ENCODE measurements at places on chromosomes 11 and 22.

GRCh38 chr11:62391642-62392425 is 27.0 kb upstream of the SCGB1A1 start:
- no peak for DNase-seq

DNA sequence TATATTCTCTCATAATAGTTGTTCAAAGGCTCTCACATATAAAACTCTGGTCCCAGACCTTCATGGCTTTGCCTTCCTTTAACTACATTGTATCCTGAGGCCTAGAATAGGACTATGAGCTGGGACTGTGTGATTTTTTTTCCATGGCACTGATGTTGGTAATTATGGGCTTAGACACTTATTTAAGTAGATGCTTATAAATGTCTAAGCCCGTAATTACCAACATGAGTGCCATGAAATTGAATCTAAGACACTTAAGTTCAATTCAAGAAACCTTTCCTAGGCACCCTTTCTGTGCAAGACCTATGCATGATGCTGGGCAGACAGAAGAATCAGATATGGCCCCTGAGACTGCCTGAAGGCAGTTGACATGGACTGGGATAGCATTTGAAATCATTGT is 63.0 kb downstream of the P4HA3 start:
- no peak for DNase-seq

- peak; percentile 52 for DNase-seq
Observed at GRCh38 chr22:38837414-38837928, 6.4 kb downstream of the NPTXR start.

DNA sequence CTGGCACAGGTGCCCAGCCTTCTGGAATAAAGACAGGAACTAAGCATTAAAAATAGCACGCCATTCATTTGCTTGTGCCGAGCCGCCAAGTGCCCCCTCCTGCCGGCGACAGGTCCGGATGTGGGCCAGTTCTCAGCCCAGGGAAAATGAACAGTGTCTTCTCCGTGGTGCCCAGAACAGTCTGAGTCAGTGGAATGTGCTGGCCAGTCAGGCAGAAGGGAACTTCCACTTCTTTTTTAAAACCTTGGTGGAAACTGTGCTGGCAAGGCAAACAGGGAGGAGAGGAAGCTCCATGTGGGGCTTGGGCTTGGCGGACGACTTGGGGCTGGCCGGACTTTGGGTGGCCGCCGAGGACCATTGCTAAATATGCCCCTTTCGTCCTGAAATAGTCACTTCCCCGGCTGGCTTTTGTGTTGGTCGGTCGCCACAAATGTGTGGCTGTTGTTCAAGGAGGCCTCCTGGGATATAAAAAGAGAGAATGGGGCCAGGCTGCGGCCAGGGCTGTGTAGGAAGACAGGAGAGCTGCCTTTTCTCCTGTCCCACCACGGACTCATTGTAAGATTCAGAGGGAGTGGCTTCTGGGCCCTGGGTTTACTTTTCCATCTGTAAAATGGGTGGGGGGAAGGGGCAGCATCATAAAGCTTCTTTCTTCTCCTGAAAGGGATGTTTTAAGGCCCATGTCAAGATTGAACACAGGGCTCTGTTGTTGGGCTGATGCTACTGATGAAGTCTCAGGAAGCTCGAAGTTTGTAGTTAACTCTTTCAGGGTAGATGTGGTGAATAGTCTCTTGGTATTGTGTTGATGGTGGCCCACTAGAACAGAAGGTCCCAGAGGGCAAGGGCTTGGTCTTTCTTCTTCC is 101.0 kb downstream of the PTPRJ start:
- DNase-seq = no peak

DNA sequence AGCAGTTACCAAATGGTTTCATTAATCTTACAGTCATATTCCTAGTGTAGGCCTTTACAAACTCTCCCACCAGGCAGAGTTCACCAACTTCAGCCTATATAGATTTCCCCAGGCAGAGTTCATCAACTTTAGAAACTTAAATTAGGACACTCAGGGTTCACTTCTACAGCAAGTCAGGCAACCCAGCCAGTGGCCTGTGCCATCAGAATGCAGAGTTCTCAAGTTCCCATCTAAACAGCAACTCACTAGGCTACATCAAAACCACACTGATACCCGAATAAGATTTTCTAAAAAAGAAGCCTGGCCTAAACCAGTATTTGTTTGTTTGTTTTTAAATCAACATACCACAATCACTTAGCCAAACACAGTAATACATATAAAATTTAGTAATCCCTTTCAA is 33.7 kb downstream of the PICALM start:
- no peak for DNase-seq

DNA sequence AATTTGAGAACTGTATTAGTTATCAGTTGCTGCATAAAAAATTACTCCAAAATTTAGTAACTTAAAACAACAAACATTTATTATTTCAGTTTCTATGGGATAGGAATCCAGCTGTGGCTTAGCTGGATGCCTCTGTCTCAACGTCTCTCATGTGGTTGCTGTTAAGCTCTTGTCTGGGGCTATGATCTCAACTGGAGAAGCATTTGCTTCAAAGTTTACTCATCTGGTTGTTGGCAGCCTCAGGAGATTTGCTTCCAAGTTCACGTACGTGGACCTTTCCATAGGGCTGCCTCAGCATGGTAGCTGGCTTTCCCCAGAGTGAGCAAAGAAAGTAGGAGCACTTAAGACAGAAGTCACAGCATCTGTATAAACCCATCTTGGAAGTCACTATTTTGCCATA is 144.9 kb upstream of the SESN3 start:
- DNase-seq = no peak

GRCh38 chr22:19843107-19843856 is 11.4 kb downstream of the GNB1L start:
- no peak for DNase-seq

DNA sequence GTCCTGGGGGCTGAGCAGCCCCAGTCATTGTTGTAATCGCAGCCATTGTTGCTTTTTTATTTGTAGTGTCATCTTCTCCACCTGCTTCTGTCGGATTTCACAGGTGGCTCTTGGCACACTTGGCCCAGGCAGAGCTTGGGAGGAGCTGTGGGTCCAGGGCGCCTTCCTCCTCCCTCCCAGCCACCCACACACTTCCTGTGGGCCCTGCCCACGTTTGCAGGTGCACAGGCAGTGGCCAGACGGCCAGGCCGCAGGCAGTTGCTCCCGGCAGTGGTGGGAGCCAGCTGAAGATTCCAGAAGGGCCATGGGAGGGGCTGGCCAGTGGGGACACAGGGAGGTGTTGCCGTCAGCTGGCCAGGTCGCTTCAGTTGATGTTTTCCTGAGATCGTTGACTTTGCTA is 1191.9 kb downstream of the BRD1 start:
- DNase-seq = peak; percentile 12

GRCh38 chr11:1781593-1781975 is 17.9 kb upstream of the CTSD start:
- DNase-seq = no peak

DNA sequence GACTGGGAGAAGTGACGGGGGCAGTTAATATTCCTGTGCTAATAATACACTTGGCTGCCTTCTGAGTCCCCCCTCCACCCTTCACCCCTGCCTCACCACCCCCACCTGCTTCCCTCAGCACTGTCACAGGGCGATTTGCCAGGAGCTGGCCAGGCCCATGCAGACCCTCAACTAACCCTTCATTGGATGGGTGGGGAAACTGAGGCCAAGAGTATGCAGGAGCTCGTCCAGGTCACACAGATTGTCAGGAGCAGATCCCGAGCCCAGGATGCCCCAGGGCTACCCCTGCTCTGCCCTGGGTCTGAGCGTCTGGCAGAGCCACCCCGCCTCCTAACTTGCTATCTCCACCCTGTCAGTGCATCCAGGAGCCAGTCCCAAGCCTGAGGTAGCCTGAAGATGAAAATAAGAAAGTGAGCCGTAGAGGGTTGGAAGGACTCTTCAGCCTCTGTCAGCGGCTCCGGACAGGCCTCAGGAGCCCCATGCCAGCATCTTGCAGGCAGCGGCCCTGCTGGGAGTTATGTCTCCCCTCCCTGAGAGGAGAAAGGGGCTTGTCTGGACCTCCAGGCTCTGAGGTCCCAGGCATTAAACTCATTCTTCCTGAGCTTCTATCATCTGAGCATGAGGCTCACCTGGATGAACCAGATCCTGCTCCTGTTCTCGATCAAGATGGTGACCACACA is 6.2 kb downstream of the TPBGL start:
- no peak for DNase-seq

DNA sequence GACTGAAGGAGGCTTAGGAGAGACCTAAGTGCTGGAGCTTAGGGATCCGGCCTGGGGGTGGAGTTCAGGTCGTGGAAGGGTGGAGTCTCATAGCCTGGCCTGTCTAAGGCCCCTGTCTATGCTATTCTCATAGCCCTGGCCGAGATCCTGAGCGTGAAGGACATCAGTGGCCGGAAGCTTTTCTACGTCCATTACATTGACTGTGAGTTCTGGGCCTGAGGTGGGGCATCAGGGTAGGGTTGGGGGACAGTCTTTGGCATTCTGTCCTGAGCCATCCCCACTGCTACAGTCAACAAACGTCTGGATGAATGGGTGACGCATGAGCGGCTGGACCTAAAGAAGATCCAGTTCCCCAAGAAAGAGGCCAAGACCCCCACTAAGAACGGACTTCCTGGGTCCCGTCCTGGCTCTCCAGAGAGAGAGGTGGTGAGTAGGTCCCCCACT is 603 bp downstream of the KAT5 start:
- DNase-seq = no peak

DNA sequence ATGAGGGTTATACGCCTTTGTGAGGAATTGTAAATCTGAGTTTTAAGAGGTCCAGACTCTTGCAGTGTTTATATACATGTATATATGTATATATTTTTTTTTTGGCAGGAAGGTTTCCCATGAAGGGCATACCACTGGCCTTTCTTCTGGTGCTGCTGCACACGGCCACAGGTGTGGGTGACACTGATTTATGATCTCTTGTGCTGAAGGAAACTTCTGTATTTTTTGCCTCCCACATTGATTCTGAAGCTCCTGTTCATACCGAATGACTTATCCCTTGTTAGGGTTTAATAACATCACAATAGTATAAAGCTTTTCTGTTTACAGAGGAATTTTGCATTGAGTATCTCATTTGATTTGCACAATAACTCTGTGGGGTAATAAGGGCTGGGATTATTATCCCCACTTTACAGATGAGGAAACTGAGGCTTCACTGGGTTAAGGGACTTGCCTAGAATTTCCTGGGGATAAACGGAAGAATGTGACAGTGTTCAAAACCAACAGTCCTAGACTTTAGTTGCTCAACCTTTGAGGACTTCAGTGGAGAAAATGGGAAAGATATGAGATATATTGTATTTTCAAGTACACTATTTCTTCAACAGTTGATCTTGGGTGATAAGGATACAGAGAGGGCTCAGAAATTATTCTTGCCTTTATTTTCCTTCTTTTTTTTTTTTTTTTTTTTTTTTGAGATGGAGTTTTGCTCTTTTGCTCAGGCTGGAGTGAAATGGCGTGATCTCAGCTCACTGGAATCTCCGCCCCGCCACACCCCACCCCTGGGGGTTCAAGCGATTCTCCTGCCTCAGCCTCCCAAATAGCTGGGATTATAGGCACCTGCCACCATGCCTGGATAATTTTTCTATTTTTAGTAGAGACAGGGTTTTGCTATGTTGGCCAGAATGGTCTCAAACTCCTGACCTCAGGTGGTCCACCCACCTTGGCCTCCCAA is 70.1 kb downstream of the MICAL2 start:
- DNase-seq = no peak

DNA sequence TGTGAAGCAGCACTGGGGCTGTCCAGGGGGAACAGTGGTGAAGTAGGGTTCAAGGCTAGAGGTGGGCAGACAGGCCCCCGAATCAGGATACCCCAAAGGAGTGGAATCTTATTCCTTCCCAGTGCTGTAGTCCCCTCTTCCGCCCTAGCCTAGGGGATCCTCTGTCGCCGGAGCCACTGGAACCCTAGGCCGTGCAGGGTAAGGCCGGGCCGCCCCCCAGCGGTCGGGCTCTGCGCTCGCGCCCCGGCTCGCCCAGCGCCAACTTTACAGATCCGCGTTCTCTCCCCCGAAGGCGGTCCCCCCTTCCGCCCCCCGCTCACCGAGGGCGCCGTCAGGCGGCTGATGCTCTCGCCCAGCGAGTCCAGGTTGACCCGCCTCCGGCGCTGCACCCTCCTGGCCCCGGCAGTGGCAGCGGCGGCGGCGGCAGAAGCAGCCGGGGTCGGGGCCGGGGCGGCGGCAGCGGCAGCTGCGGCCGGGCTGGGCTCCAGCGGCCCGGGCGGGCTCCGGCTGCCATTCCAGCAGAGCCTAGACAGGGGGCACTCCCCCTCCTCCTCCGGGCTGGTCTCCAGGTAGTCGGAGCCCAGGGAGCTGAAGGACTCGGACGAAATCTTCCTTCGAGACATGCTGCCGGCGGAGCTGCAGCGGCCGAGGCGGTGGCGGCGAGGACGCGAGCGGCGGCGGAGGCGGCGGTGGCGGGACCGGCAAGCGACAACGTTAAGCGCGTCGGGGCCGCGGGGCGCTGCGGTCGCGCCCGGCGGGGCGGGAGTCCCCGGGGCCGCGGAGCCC is 650 bp downstream of the GUCY1A2 start:
- peak; percentile 55 for DNase-seq

DNA sequence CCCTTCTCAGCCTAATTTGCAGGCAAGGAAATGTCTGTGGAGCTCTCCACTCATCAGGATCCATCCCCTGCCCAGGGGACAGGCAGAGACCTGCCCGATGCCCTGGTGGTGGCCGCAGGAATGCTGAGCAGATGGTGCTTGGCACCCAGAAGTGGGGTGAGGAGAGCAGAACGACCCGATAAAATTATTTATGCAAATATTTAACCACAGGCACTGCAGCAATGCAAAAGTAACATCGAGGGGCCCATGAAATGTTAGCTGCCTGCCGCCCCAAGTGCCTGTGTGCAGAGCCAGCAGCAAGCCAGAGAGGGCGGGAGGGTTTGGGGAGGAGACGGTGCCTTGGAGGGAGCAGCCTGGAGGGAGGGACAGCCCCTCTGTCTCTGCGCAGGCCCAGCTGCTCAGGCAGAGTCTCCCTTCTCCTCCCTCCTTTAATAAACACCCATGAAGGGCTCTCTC is 205.5 kb downstream of the CTTN start:
- DNase-seq = no peak

DNA sequence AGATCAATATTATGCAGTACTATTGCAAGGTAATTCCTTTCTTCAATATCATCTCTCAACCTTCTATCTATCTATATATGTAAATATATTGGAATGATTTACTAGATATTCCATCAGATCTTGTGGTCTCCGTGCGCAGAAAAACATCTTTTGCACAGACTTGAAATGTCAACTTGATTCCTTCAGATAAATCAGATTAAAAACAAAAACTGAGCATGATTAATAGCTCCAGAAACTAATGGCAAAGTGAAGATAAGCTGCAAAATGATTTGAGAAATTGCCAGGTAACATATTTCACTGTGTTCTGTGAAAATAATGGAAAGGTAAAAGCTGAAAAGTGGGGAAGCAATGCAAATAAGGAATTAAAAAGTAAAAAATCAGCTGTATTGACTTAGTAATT is 200.1 kb upstream of the CTSC start:
- no peak for DNase-seq

DNA sequence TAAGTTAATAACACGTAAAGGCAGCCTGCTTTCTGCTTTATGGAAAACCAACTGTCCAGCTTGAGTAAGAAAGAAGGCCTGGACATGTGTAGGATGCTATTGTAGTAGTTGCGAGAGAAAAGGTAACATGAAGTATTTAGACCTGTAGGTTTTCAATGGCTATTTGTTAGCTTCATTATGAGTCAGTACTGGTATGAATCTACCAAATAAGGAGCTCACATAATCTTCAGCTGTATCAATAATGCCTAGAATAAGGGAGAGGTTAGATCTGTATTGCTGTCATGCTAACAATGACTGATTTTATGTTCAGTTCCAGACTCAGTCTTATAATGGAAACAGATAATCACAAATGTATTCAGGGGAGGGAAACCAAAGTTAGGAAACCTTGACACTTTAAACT is 550.3 kb downstream of the CNTN5 start:
- no peak for DNase-seq

- DNase-seq = peak; percentile 93
Observed at GRCh38 chr11:64777449-64778222, 706 bp downstream of the SF1 start.

GRCh38 chr11:40139066-40139465 is 1320.4 kb downstream of the LRRC4C start:
- no peak for DNase-seq
